Suppressor macrophage treated with lipopolysaccharide for 1 hour (primary cell): ENCODE measurements at places on chromosomes 13 and 19.

DNA sequence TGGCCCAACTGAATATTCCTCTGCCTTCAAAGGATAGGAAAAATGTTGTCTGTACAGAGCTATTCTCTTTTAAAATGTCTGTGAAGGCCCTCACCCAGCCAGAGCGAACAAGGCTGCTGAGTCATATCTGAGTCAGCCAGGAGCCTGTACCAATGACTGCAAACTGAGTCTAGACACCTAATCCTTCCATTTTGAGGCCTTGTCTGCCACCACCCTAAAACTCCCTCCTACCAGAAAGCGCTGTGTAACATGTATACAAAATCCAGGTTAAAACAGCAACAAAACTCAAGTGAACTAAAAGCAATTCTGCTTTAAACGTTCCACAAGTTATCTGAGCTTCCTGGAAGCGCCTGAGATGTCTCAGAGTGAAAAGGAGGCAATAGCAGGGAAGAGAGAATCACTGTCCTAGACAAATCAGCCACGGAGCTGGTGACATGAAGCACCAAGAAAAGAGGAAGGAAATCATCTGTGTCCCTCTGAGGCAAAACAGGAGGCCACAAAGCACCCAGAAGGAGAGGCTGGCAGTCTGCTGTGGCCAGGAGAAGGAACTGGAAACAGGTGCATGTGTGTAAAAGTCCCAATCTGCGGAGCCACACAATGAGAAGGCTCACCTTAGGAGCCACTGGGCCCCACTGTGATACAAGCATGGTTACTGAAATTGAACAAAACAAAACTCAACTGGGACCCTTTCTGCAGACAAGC is 10.2 kb downstream of the DHRS12 start:
- DNase-seq: peak; percentile 61

DNA sequence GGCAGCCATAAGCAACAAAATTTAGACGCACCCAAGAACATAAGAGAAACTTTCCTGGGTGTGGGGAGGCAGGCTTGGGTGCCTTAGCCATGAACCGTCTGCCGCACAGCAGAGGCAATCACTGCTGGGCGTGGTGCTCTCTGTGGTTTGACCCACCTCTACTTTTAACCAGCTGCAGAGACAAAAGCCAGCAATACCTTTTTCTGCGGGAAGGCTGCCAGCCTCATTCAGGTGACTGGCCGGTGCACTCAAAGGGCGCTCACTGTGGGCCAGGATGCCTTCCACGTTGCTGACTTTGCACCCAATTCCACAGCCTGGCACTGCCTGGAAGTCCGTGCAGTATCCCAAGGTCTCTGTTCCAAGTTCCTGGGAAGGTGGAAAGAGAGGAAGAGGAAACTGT is 69.1 kb downstream of the ATP7B start:
- no peak for DNase-seq

GRCh38 chr13:22262001-22262885 is 591.4 kb downstream of the FGF9 start:
- no peak for DNase-seq

DNA sequence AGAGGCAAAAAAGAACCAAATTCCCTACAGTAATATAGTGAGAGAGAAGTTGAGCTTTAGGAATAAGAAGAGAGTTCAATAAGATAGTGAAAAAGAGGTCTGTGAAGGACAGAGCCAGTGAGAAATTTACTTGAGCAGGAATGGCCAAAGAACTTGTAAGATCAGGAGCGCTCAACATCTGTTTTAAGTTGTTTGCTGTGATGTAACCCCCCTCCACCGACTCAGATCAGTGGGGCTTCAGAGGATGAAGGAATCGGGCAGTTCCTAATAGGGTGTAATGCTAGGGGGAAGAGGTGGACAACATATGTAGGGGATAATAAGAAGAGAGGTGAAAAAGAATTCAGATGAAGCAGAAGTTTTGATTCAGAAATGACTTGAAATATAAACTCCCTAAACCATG is 85.3 kb upstream of the FNDC3A start:
- no peak for DNase-seq

- no peak for DNase-seq
Observed at GRCh38 chr19:16031872-16032200, 44.5 kb upstream of the TPM4 start.

- peak; percentile 71 for DNase-seq
Observed at GRCh38 chr19:14127176-14127575, 9.2 kb downstream of the ASF1B start.

DNA sequence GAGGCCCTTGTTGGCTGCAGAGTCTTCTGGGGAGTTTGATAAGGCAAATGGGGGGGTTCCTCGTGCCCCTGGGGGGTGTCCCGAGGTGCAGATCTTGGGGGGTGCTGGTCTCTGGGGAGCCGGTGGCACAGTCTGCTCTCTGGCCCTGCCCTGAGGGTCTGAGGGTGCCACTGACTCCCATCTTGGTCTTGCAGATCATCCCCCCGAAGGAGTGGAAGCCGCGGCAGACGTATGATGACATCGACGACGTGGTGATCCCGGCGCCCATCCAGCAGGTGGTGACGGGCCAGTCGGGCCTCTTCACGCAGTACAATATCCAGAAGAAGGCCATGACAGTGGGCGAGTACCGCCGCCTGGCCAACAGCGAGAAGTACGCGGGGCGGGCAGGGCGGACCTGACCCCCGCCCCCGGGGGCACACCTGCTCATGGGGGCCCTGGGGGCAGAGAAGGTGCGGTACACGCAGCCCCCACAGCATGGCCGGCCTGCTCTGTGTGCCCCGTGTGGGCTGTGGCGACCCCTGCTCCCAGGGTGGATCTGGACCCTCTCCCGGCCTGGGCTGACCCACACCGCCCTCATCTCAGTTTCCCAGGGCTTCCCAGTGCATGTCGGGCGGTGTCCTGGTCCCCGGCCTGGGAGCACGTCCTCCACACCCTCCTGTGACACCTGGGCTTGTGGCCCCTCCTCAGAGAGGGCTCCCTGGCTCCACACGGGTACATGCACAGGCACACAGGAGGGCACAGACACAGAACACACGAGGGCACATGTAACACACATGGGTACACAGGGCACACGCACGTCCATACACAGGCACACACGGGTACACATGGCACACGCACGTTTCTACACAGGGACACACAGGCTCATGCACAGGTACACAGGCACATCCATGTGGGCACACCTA is 71.0 kb downstream of the KDM4B start:
- no peak for DNase-seq

- DNase-seq: no peak
Observed at GRCh38 chr13:66071608-66072007, 1158.5 kb downstream of the PCDH9 start.

DNA sequence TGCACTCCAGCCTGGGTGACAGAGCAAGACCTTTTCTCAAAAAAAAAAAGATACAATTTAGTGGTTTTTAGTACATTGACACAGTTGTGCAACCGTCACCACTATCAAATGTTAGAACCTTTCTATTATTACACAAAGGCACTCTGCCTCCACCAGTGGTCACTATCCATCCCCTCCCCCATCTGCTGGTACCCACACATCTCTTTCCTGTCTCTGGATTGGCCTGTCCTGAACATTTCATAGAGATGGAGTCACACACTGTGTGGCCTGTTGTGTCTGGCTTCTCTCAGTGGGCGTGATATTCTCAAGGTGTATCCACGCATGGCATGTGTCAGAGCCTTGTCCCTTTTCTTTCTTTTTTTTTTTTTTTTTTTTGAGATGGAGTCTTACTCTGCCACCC is 11.2 kb downstream of the KDM4B start:
- DNase-seq: no peak

- DNase-seq: no peak
Observed at GRCh38 chr13:40114305-40114896, 458.9 kb downstream of the COG6 start.

DNA sequence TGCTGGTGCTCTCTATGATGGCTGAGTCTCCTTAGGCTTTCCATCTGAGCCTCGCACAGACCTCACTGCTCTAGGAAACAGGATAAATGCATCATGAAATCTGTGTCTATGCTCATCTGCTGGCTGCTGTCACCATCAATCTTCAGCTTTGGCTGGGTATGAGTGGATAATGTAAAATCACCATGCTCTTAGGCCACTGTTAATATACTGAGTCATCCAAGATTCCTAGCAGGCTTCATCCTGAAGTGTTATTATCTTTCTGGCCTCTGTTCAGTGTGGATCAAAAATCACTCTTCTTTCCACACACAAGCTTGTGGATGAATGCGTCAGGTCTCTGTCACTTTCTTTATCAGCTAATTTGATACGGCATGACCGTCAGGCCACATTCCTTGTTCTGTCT is 317.4 kb downstream of the NALCN start:
- no peak for DNase-seq

DNA sequence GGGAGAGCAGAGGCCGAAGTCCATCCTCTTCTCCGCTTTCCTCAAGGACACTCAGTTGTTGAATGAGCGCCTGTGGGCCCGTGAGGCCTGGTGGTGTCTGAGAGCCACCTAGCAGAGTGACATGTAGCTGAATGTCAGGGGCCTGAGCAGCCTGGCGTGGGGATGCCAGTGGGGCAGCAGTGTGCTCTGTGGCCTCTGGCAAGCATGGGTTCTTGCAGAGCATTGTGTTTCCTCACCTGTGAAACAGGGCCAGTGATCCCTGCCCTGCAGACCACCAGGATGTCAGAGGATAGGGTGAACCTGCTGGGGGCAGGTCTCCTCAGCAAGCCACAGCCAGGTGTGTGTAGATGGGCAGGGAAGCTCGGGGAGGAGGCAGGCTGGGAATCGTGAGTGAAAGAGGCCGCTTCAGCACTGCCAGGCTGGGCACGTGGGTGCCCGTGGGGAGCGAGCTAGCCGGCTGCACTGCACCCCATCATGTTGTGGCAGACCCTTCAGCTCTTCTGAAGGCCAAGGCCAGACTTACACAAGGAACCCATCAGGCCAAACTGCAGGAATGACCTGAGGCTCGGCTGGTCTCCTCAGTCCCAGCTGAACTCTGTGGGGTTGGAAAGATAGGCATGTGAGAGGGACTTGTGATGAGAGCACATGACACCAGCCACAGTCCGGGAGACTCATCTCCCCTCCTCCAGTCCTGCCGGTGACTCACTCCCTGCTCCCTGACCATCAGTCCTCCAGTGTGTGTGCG is 5.0 kb downstream of the PPP1R37 start:
- peak; percentile 95 for DNase-seq

DNA sequence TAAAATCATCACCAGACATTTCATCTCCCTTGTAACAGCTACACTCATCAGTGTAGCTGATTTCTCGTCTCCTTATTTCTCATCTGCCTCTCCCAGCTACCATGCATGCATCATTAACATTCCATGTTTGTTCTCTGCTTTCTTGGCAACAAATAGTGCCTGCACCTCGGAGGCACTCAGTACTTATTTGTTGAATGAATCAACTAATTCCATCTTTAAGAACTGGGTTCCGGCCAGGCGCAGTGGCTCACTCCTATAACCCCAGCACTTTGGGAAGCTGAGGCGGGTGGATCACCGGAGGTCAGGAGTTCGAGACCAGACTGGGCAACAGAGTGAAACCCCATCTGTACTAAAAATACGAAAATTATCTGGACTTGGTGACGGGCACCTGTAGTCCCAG is 63.9 kb upstream of the GTF3A start:
- no peak for DNase-seq

DNA sequence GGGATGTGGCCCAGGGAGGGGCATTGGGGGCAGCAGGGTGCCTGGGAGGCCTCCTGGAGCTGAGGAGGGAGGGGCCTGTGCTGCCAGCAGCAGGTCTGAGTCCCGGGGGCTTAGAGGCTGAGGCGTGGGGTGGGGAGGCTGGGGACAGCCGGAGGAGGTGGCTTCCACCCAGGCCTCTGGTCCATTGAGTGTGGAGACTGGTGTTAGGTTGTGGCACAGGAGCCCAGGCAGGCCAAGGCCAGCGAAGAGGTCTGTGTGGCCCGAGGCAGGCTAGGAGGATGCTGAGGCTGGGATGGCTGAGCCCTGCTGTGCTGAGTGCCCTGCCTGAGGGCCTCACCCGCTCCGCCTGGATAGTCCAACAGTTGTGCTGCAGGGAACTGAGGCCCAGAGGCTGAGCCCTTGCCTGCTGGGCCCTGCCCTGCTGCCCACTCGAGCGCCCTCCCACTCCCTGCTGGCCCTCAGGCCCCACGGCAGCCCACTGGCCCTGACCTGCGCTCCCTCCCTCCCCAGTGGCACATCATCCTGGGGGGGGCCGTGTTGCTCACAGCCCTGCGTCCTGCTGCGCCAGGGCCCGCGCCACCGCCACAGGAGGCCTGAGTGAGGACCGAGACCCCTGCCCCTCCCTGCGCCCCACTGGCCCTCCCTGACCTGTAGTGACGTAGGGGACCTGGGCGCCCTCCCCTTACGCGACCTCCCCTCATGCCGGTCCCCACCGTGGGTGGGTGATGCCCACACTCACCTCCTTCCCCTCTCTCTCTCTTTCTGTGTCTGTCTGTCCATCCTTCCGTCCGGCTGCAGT is 4.9 kb upstream of the GARIN5A start:
- DNase-seq: no peak

- no peak for DNase-seq
Observed at GRCh38 chr13:91058066-91058465, 289.4 kb upstream of the MIR17HG start.

- no peak for DNase-seq
Observed at GRCh38 chr13:97057176-97057575, 62.9 kb upstream of the OXGR1 start.
